ENCODE measurements at places on chromosomes 16 and 17.

DNA sequence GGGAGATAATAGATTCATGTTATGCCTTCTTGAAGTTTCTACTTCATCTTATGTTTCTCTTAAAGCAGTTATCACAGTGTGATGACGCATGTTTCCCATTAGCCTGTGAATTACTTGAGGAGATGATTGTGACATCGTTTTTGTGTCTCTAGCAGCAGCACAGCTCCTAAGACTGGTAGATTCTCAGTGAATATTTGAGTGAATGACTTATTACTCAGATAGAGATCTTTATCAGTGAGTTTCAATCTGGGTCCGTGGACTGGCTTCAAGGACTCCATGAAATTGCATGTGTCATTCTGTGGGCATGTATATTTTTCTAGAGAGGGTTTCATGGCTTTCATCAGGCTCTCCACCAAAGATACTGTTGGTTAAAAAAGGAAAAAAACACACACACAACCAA, 29.9 kb downstream of the YPEL2 start:
- DNase-seq, result peak; percentile 79

DNA sequence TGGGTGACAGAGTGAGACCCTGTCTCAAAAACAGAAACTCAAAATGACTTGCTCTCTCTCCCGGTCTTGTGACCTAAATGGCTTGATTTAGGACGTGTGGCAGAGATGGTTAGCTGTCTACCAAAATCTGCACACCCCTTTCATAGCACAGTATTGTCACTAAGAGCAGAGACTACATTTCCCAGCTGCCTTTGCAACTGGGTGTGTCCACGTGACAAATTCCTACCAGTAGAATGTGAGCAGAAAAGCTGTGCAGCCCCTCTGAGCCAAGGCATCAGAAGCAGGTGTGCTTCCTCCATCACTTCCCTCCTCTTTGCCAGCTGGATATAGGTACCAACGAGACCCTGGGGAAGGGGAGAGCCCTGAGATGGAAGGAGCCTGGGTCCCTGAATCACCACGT, 25.5 kb downstream of the GPR142 start:
- no peak for DNase-seq

GRCh38 chr16:84585886-84586285, 32.0 kb downstream of the COTL1 start:
- DNase-seq, result no peak

- no peak for DNase-seq
Observed at GRCh38 chr17:78501241-78502036, 75.8 kb downstream of the DNAH17 start.

DNA sequence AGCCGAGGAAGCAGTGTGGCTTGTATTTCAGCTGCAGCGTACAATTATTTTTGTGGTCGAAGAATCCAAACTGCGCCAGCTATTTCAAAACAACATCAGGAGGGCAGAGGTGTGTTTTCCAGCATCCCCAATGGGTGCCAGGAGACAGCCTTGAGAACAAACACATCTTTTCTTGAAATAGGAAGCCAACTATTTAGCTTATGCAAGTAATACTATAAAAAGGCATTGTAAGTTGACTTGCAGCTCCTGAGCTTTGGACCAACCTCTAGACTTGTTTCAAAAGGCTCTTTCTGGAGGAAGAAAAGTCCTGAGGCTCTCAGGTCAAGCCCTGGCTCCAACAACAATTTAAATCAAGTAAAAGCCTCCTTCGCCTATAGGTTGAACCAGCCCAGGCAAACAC, 86.6 kb upstream of the HNF1B start:
- no peak for DNase-seq

GRCh38 chr17:49514071-49514721, 19.1 kb downstream of the NGFR start:
- DNase-seq, result no peak

Measured in activated CD4-positive, alpha-beta T cell treated with anti-CD3 and anti-CD28 coated beads, Interleukin-2, amount 50 U/mL, for 16 hours (primary cell).